Camera-type eye (tissue), 1 donor: ENCODE measurements at places on chromosomes 6 and 20. TPM values are rescaled to one million over a fixed set of nuclear protein-coding genes. Genes with fewer than 3 reads are reported as not detected.

Gene NFYA
- 59.0 TPM for total RNA-seq

Gene KIF25
- not detected for total RNA-seq

Gene HM13
- total RNA-seq = 64.3 TPM

Gene PPARD
- 9.4 TPM for total RNA-seq

Gene FHL5
- total RNA-seq = 0.60 TPM

Gene TP53TG5
- not detected for total RNA-seq

Gene RAB5IF
- total RNA-seq = 39.8 TPM

Gene SULF2
- 111 TPM for total RNA-seq

Gene NCOA6
- 30.0 TPM for total RNA-seq

Gene JARID2
- 29.7 TPM for total RNA-seq

Gene EZR
- total RNA-seq = 77.2 TPM

Gene HEY2
- total RNA-seq = 6.6 TPM

Gene PTCRA
- not detected for total RNA-seq

Gene SCUBE3
- 10.0 TPM for total RNA-seq

Gene TDRD6
- total RNA-seq = 2.6 TPM

Gene RSPH3
- total RNA-seq = 13.4 TPM

Gene LY6G5C
- 1.9 TPM for total RNA-seq

Gene MEI4
- total RNA-seq = 0.99 TPM

Gene ZFP57
- not detected for total RNA-seq

Gene NKX2-2
- not detected for total RNA-seq

Gene HDDC2
- total RNA-seq = 51.1 TPM

Gene MLN
- not detected for total RNA-seq

Gene ELOVL4
- total RNA-seq = 35.3 TPM

Gene SLC35D3
- 4.9 TPM for total RNA-seq

Gene STXBP5
- total RNA-seq = 50.2 TPM

Gene PPP1R16B
- 7.5 TPM for total RNA-seq

Gene MAS1
- 0.05 TPM for total RNA-seq

Gene RHAG
- 3.5 TPM for total RNA-seq

Gene TSBP1
- total RNA-seq = not detected

Gene MUCL3
- not detected for total RNA-seq

Gene LRP11
- total RNA-seq = 39.4 TPM

Gene CDSN
- total RNA-seq = not detected

Gene MAP1LC3A
- 43.0 TPM for total RNA-seq

Gene TXNDC5
- total RNA-seq = 112 TPM

Gene CCDC167
- 44.3 TPM for total RNA-seq

Gene HUS1B
- 4.9 TPM for total RNA-seq

Gene C6orf52
- total RNA-seq = not detected

Gene FAM209B
- total RNA-seq = not detected

Gene WFDC12
- total RNA-seq = not detected

Gene CST4
- not detected for total RNA-seq

Gene ADGRF5
- 28.0 TPM for total RNA-seq
